ENCODE measurements at places on chromosomes 13 and 19.

DNA sequence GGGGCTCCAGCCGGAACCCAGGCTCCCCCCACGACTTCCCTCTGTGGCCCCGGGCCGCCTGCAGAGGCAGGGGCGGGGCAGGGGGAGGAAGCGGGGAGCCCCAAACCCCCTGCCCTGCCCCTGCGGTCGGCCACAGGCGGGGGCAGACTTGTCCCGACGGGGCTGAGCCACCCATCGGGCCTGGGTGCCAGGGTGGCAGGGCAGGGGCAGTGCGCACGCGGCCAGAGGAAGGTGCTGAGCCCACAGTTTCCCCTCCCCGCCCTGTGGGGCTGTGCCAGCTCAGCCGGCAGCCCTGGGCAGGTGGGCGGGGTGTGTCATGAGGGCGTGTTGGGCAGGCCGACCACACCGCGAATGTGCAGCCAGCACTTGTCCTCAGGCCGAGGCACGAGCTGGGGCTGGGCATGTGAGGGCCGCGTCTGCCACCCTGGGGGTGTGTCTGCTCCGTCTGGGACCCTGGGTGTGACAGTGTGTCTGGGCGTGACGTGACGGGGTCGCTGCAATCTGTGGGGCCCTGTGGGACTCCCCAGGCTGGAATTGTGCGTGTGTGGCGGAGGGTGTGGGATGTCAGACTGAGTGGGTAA, 17.7 kb downstream of the CCDC97 start:
- DNase-seq: peak; percentile 88

GRCh38 chr13:80881495-80881894, 540.6 kb upstream of the SPRY2 start:
- no peak for DNase-seq

DNA sequence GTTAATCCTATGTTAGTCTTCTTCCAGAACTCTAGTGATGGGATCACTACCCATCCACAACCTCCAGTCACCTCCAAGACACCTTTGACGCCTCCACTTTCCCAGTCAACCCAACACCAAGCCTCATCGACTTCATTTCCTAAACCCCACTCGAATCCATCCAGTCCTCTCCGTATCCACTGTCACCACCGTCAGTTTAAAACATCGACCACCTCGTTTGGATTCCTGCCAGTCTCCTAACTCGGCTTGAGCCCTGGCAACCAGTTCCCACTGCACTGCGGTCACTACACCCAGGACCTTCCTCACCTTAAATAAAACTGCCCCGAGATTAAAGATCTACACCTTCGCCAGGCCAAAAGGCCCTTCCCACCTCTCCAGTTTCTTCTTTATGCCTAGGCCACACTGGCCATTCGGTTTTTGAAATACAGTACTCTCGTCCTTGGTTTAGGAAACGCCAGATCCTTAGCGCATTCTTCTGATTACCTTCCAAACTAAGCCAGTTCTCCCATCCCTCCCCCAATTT, 1.2 kb downstream of the MTIF3 start:
- DNase-seq: no peak

GRCh38 chr13:95608640-95609323, 35.7 kb downstream of the DZIP1 start:
- no peak for DNase-seq

Data from suprapubic skin (tissue), 4 donors.